T follicular helper cell (primary cell): ENCODE measurements at places on chromosomes 16 and 17.

GRCh38 chr17:49715717-49716279, 8.0 kb upstream of the SLC35B1 start:
- peak; percentile 36 for DNase-seq

GRCh38 chr17:34706029-34706428, 126.6 kb downstream of the TMEM132E start:
- DNase-seq, result no peak

- DNase-seq, result no peak
Observed at GRCh38 chr16:81734632-81735434, 44.3 kb upstream of the PLCG2 start.

- DNase-seq, result no peak
Observed at GRCh38 chr16:72896485-72897118, 151.3 kb downstream of the ZFHX3 start.

- no peak for DNase-seq
Observed at GRCh38 chr16:68902003-68902968, 59.0 kb downstream of the TANGO6 start.

- no peak for DNase-seq
Observed at GRCh38 chr17:81994593-81995462, 17.4 kb downstream of the ASPSCR1 start.

DNA sequence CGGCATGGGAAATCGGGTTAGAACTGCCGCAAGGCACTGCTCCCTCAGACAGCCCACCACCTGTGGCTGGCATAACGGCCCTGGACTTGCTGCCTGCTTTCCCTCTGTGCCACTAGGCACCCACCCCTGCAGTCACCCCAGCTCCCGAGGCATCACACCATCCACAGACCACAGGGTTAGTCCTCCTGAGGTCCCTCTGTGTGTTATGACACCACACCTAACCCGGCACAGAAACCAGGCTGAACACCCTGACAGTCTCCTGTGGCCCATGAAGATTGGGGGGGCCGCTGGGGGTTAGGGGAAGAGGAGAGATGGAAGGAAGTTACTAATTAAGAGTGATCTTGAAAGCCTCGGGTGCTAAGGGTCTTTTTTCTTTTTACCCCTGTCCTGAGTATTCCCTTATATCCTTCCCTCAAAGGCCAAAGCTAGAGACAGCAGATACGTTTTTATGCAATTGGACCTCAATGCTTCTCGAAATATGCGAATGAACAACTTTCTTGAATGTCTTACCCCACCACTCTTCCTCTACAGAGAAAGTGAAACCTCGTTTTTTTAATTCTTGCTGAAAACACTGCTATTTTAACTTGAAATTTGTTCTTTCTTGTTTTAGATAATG, 7.0 kb downstream of the CYTH1 start:
- peak; percentile 35 for DNase-seq

DNA sequence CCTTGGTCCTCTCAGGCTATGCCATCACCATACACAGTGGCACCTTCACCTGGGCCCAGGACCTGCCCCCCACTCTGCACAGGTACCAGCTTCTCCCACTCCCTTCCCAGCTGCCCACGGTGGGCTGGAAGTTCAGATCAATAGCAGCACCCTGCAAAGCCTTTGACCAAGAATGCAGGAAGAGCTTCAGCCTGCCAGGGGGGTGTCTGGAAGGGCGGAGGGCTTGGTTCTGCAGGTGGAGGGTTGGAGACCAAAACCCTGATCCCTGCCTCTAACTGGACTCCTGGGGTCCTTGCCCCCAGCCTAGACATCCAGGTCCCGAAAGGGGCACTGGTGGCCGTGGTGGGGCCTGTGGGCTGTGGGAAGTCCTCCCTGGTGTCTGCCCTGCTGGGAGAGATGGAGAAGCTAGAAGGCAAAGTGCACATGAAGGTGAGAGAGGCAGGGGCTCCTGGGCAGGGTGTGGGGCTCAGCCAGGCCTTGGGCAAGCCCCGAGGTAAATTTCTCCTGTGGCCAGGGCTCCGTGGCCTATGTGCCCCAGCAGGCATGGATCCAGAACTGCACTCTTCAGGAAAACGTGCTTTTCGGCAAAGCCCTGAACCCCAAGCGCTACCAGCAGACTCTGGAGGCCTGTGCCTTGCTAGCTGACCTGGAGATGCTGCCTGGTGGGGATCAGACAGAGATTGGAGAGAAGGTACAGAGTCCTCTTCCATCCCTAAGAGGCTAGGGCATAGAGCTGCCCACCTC, 34.3 kb downstream of the ABCC3 start:
- DNase-seq, result no peak

- no peak for DNase-seq
Observed at GRCh38 chr17:76273445-76274111, 8.4 kb downstream of the UBALD2 start.

GRCh38 chr17:15973016-15973415, 26.5 kb downstream of the ZSWIM7 start:
- DNase-seq, result no peak

DNA sequence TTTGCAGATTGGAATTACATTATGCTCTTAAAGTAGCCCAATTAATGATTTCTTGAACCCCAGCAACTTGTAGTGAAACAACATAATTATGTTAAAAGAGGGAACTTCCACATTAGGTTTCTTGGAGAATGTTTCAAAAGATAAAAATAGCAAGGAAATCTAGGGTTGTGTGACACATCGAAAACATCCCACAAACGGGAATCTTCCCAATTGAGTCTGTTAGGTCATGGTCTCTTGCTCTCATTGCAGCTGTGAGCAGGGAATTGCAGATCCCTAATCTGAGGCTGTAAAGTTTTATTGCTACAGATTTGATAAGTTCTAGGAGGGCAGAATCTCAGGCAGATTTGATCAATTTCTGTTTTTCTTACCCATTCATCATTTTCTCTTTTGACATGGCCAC, 6.7 kb upstream of the LPO start:
- DNase-seq, result no peak

- DNase-seq, result no peak
Observed at GRCh38 chr17:72358465-72358864, 237.6 kb downstream of the SOX9 start.

- no peak for DNase-seq
Observed at GRCh38 chr17:65297916-65298315, 160.7 kb downstream of the RGS9 start.

DNA sequence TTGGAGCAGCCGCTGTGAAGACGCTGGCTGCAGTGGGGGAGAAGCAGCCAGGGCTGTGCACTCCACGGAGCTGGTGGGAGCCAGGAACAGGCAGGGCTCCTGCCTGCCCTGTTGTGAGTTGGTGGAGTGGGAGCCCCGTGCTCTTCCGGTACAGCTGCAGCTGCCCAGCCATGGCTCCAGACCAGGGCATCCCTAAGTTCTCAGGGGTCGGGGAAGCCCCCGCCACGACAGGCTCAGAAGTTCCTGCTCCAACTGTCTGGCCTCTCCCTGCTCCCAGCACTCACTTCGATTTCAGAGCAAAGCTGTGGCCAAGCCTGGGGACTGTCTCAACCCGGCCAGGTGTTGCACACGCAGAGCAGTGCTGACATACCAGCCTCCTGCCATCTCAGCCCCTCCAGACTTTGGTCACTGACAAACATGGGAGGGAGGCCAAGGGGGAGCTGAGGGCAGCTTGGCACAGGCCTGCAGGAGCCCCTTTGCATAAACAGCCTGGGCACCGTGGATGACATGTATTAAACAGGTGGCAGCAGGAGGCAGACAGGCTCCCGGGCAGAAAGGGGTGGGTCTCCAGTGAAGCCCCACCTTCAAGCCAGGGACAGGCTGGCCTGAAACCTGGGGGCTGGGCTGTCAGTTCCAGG, 13.9 kb upstream of the KDM8 start:
- no peak for DNase-seq

DNA sequence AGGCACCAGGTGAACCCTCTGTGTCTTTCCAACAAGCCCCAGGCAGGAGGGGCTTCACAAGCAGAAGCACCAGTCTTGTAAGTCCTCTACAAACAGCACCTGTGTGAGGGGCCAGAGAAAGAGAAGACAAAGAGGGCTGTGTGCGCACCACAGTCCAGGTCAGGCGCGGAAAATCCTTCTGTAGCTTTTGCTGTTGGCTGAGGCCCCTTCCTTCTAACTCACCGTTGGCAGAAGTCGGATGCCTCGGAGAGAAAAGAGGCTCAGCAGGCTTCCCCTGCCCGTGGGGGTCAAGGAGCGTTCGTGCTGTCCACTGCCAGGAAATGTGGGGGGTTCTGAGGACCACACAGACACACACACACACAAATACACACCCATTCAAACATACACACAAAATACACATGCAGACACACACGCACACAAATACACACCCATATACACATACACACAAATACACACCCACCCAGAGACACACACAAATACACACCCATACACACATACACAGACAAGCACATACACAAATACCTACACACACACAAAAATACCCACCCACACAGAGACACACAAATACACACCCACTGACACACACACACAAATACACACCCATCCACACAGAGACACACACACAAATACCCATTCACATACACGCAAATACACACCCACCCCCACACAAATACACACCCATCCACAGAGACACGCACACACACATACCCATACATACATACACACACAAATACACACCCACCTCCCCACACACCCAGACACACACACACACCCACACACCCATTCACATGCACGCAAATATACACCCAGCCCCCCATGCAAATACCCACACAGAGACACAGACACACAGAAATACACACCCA, 6.8 kb downstream of the ZG16B start:
- DNase-seq, result no peak

- peak; percentile 35 for DNase-seq
Observed at GRCh38 chr17:8785547-8786413, 13.4 kb downstream of the MFSD6L start.

- DNase-seq, result no peak
Observed at GRCh38 chr16:88552815-88553214, 17.4 kb upstream of the ZC3H18 start.
